ENCODE measurements at places on chromosomes 2 and 18. TPM values are rescaled to one million over a fixed set of nuclear protein-coding genes. Genes with fewer than 3 reads are reported as not detected.

Gene MGAT4A
- total RNA-seq = 31.7 TPM

Gene LINC00305
- total RNA-seq = not detected

Gene RIT2
- not detected for total RNA-seq

Gene AGAP1
- total RNA-seq = 16.1 TPM

Gene DSG4
- total RNA-seq = 0.09 TPM

Gene CNNM4
- total RNA-seq = 3.7 TPM

Gene LIPG
- total RNA-seq = 0.94 TPM

Gene MAL
- 4.7 TPM for total RNA-seq
